ENCODE measurements at places on chromosomes 12 and 14. TPM values are rescaled to one million over a fixed set of nuclear protein-coding genes. Genes with fewer than 3 reads are reported as not detected.

Gene CAMKK2
- 41.8 TPM for total RNA-seq

Gene SYNE3
- 18.8 TPM for total RNA-seq

Gene GALNT4
- total RNA-seq: 10.9 TPM

Gene RFX4
- total RNA-seq: not detected

Gene ZNF839
- total RNA-seq: 12.5 TPM

Gene GALNT8
- not detected for total RNA-seq

Gene TSPAN11
- 4.5 TPM for total RNA-seq

Gene REM2
- not detected for total RNA-seq

Gene NPFF
- total RNA-seq: not detected

Gene GLIPR1
- 98.8 TPM for total RNA-seq

Measured in endothelial cell of umbilical vein (primary cell).